Suppressor macrophage (primary cell): ENCODE measurements at places on chromosomes 2 and 18.
A peak's percentile ranks its signal among the peaks of the same experiment; 100 is the strongest.

- no peak for DNase-seq
Measured at GRCh38 chr18:64311859-64312258, 163.0 kb upstream of the LINC00305 start.

DNA sequence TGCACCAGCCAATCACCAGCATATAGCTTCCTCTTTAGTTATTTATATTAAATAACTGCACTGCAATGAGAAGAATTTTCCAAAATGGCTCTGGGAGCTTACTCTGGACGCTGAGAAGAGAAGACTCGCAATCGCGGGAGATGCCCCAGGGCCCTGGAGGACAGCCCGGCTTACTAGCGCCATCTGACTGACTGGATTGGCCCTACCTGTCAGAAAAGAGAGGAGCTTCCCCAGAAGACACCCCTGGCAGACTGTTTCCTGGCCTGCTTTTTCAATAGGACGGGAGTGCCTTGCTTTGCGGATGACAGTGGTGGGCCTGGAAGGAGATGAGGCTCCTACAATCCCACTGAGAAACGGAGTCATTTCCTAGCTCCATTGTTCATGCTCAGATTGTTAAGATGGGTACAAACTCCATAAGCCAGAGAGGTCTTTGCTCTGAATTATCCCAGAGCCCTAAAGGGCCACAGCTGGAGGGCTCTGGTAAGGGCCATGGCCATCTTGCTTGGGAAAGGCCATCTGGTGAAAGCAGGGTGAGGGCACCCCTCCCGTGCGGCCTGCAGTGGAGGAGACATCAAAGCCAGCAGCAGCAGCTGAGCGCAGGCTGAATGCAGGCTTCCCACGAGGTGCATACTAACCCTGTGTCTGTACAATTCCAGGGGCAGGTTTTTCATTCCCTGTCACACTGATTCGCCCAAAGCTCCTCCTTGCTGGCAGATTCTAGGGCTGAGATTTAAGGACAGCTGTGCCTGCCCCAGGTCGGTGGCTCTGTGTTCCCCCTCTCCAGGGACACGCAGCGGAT, 92.1 kb downstream of the GALR1 start:
- DNase-seq: no peak

DNA sequence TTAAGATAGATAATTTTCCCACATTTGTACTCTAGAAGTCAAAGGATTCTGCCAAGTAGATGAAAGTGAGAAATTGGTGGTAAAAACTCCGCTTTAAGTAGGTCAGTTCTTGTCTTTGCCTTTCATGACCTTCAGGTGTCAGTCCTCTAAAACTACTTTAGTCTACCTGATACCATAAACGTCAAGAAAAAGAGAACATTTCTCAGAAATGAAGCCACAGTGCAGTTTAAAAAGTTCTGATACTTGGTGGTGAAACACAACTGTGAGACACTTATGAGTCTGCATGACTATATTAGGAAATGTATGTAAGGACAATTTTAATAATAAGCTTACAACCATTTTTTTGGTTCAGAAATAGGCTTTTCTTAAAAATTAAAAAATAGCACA, 583.3 kb downstream of the SATB2 start:
- no peak for DNase-seq

DNA sequence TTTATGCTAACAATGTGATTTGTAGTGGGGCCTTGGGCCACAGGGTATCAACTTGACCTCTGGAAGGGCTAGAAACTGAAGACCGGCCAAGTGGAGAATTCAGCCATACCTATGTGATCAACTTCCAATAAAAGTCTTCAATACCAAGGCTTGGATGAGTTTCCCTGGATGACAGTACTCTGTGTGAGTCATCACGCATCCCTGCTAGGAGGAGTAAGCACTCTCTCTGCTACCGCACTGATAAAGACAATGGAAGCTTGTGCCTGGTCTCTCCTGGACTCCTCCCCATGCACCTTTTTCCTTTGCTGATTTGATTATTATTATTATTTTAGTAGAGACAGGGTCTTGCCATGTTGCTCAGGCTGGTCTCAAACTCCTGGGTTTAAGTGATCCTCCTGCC, 58.1 kb downstream of the SKA1 start:
- DNase-seq: no peak

- no peak for DNase-seq
Measured at GRCh38 chr18:9188359-9189231, 52.0 kb downstream of the ANKRD12 start.

GRCh38 chr2:230160112-230160660, 59.6 kb downstream of the SP110 start:
- peak; percentile 82 for DNase-seq

GRCh38 chr18:26531605-26532298, 16.6 kb downstream of the KCTD1 start:
- no peak for DNase-seq

GRCh38 chr2:102235491-102235890, 48.7 kb downstream of the IL1RL2 start:
- DNase-seq: peak; percentile 44

DNA sequence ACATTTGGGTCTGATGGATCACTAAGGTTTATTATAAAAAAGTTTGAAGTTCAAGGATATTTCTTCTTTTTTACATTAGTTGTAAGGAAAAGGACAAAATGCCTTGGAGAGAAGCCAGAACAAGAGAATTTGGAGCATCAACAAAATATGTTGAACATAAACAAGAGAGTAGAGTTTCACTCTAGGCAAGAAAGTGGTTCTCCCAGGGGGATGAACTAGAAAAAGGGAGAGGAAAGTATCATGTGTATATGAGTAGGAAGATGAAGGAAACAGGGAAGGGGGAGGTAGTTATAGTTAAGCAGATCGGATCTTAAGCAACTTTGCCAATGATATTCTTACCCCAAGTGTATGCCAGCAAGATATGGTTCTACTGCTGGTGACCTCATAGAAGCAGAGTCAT, 63.8 kb upstream of the GALNT3 start:
- DNase-seq: no peak

DNA sequence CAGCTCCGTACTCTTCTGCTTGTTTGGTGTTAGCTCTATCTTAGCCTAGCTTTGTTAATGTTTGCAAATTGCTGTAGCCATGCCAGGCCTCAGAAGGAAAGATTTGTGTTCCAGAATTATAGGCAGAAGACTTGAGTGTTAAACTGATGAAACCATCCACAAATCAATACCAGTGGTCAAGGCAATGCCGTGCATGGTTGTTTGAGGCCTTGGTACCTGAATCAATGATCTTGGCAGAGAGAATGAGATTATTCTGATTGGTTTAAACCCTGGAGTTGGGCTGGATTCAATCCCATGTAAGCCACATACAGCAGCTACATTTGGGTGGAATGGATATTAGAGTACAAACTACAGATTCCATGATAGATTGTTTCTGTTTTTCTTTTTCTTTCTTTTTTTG, 4.9 kb downstream of the HADHB start:
- no peak for DNase-seq

DNA sequence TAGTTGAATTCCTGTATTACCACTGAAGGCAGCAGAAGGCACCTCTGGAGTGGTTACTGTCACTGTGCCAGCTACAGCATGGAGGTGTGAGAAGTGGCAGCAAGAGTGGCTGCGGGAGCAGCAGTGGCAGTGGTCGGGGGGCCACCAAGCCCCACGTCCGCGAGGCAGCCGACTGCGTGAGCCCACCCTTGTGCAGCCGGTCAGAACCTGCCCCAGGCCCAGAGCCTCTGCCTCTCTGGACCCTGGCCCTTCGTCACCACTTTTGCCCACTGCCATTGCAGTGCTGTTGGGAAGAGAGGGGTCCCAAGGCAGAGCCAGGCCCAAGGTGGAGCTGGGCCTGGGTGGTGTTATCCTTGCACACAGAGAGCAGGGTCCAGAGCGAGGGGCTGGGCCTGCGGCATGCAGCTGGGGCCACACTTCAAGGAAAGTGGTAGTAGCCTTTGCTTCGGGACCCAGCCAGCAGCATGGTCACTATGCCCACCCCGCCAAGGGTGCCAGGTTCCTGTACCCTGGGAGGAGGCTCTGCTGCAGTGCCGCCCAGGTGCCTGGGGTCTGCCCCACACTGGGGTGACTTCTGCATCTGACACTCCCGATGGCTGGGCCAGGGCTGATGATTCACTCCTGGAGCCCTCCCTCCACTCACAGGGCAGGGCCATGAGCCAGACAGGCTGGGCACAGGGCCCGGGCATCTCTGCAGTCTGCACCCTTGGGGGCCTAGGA, 450.1 kb upstream of the LRATD1 start:
- DNase-seq: no peak

DNA sequence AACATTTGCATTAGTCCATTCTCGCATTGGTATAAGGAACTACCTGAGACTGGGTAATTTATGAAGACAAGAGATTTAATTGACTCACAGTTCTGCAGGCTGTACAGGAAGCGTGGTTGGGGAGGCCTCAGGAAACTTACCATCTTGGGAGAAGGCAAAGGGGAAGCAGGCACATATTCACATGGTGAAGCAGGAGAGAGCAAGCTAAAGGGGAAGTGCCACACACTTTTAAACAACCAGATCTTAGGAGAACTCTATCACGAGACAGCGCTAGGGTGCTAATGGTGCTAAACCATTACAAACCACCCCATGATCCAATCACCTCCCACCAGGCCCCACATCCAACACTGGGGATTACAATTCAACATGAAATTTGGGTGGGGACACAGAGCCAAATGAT, 201.7 kb upstream of the MGAT5 start:
- DNase-seq: peak; percentile 2

DNA sequence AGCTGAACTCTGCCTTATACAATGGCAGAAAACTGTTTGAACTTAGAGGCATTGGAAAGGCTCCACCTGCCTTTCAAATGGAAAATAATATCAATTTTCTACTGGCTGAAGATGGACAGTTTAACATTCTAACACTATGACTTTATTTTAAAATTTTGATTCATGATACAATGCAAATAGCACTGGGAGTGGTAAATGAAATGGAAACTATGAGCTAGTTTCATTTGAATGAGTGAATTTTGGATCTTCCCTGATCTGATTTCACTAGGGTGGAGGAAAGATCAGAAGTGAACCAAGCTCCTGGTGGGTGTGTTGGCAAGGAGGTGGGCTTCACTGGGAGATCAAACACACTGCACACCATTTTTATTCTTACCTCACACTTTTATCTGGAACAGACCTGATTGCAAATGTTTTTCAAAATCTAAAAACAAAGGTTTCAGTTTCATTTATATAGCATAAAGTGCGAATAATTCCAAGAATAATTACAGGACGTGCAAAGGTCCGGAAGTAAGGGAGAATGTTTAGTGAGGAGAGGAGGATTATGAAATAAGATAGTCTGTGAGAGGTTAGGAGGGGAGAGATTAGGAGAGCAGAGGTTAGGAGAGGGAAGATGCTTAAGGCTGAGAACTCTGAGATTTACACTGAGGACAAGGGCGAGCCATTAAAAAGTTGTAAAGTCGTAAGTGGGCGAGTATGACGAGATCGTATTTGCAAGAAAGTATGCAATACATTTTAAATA, 18.6 kb upstream of the MBP start:
- no peak for DNase-seq

DNA sequence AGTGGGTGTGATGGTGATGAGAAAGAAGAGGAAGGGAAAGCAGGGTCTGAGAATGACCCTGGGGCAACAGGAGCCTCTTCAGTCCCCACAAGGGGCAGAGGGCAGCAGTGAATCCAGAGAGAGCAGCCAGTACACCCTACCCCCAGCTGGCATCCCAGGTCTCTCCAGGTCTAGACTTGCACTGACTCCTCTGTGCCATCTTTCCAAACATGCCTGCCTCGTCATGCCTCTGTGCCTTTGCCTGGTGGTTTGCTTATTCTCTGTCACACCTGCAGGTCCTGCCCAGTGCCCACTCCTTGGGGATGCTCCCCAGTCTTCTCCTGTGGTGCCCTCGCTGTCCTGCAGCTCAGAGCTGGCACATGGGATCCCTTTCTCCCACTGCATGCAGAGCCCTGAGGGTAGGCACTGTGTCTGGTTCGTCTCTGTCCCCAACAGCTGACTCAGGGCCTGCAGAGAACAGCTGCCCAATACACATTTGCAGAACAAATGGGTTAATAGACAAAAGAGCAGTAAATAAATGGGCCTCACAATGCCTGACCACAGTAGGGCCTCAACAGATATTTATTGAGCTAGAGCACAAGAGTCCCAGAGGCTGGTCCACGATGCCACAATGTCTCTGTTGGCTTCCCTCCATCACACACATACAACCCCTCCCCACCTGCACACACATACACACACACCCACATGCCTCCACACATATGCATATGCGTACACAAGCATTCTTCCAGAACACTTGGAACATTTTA, 89.8 kb downstream of the HS1BP3 start:
- DNase-seq: no peak

- DNase-seq: no peak
Measured at GRCh38 chr2:229563388-229563787, 151.0 kb downstream of the DNER start.

GRCh38 chr2:16960579-16960978, 294.9 kb upstream of the CYRIA start:
- no peak for DNase-seq

GRCh38 chr2:237791977-237792727, 6.4 kb upstream of the RBM44 start:
- no peak for DNase-seq

GRCh38 chr2:54966165-54966832, 84.0 kb downstream of the RTN4 start:
- DNase-seq: no peak

DNA sequence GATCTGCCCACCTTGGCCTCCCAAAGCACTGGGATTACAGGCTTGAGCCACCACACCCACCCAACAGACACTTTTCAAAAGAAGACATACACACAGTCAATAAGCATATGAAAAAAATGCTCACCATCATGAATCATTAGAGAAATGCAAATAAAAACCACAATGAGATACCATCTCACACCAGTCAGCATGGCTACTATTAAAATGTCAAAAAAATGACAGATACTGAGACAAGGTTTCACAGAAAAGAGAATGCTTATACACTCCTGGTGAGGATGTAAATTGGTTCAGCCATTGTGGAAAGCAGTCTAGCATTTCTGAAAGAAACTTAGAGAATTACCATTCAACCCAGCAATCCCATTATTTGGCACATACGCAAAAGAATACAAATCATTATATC, 1947.2 kb downstream of the SUCLG1 start:
- no peak for DNase-seq

GRCh38 chr2:200258881-200259576, 47.5 kb upstream of the SPATS2L start:
- no peak for DNase-seq

- DNase-seq: no peak
Measured at GRCh38 chr2:150944315-150944714, 317.3 kb downstream of the RBM43 start.

DNA sequence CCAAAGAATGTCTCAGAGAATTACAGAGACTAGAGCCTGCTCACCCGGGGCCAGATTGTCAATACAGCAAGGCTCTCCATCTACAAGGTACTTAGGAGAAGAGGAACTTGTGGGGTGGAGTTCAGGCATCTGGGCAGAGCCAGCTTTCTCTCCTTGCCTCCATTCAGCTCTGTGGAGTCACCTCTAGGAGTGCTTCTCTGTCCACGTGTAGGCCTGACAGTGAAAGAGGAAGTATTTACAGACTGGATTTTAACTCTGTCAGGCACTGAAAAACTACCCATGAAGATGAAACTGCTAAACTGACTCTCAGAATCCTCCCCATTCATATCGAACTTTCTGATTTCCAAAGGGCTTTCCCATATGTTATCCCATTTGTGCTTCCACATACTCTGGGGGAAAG, 315.6 kb downstream of the SETBP1 start:
- DNase-seq: peak; percentile 48
